ENCODE measurements at places on chromosomes 11 and 22. TPM values are rescaled to one million over a fixed set of nuclear protein-coding genes. Genes with fewer than 3 reads are reported as not detected.

CD81 gene
- 350 TPM for total RNA-seq

RASGRP2 gene
- total RNA-seq, result 1.3 TPM

INSC gene
- 0.81 TPM for total RNA-seq

PLEKHA7 gene
- total RNA-seq, result 0.61 TPM

OR5M10 gene
- total RNA-seq, result not detected

TRMT2A gene
- total RNA-seq, result 48.8 TPM

APOBEC3H gene
- not detected for total RNA-seq

TSSK2 gene
- total RNA-seq, result not detected

TECTA gene
- total RNA-seq, result 0.32 TPM

OR52H1 gene
- total RNA-seq, result 0.81 TPM

RFPL3 gene
- total RNA-seq, result not detected

RRM1 gene
- total RNA-seq, result 34.2 TPM

CCDC73 gene
- total RNA-seq, result not detected

CHRM1 gene
- total RNA-seq, result not detected

ASCL2 gene
- total RNA-seq, result not detected

APOL4 gene
- 2.9 TPM for total RNA-seq

CLDN5 gene
- not detected for total RNA-seq

ZC3H12C gene
- total RNA-seq, result 11.2 TPM

OR5B21 gene
- total RNA-seq, result not detected

SYT7 gene
- total RNA-seq, result 0.65 TPM

MS4A7 gene
- not detected for total RNA-seq

RNH1 gene
- total RNA-seq, result 359 TPM

CHADL gene
- 1.7 TPM for total RNA-seq

CSRP3 gene
- not detected for total RNA-seq

SCGB2A2 gene
- total RNA-seq, result not detected

OR8G1 gene
- total RNA-seq, result not detected

ISX gene
- not detected for total RNA-seq

POU2AF2 gene
- total RNA-seq, result not detected

DKK3 gene
- total RNA-seq, result 551 TPM

USP35 gene
- total RNA-seq, result 16.0 TPM

SLC6A5 gene
- total RNA-seq, result not detected

KCNA4 gene
- under 0.01 TPM for total RNA-seq

EFEMP2 gene
- total RNA-seq, result 106 TPM

Data from hair follicle dermal papilla cell (primary cell).